ENCODE measurements at places on chromosomes 1 and 21.

GRCh38 chr21:29184037-29184436 is 53.6 kb downstream of the MAP3K7CL start:
- no peak for DNase-seq

GRCh38 chr1:203264052-203264501 is 34.6 kb upstream of the CHIT1 start:
- DNase-seq: no peak

GRCh38 chr1:56548571-56548970 is 30.8 kb downstream of the PLPP3 start:
- DNase-seq: no peak

- DNase-seq: no peak
Measured at GRCh38 chr1:117118137-117118536, 3.4 kb downstream of the TRIM45 start.

GRCh38 chr1:77398152-77398551 is 116.3 kb downstream of the AK5 start:
- no peak for DNase-seq

- no peak for DNase-seq
Measured at GRCh38 chr1:109498161-109498801, 4.4 kb downstream of the CYB561D1 start.

- DNase-seq: no peak
Measured at GRCh38 chr1:146036241-146036964, 14.9 kb upstream of the HJV start.

DNA sequence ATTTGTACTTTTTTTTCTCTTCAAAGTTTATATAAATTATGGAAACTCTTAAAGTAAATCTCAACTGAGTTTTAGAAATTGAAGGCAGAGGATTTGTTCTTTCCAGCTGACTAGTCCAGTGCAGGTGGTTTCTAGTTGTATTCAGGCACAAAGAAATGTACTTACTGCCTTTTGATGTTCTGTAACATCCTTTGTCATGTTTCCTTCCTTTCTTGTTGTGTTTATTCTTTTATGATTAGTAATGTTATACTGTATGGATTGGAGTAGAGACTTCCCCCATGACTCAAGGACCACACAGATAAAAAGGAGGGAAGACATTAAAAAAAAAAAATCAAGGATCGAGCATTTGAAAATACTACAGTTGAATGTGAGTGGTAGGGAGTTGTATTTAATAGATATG is 8.0 kb downstream of the HIPK1 start:
- DNase-seq: no peak

GRCh38 chr1:3350506-3351261 is 103.8 kb upstream of the ARHGEF16 start:
- DNase-seq: no peak

All from stimulated activated CD4-positive, alpha-beta T cell treated with anti-CD3 and anti-CD28 coated beads, TNF-alpha, amount 100 ng/mL, for 24 hours (primary cell).